ENCODE measurements at places on chromosomes 13 and 19. TPM values are rescaled to one million over a fixed set of nuclear protein-coding genes. Genes with fewer than 3 reads are reported as not detected.

Gene CYP2F1
- total RNA-seq: not detected

Gene SMAD9
- total RNA-seq: 30.5 TPM

Gene TNFSF9
- total RNA-seq: 0.62 TPM

Gene SIGLECL1
- not detected for total RNA-seq

Gene INSR
- 62.6 TPM for total RNA-seq

Gene SYT3
- total RNA-seq: not detected

Gene ZNF578
- 4.9 TPM for total RNA-seq

Gene SIGLEC14
- 4.1 TPM for total RNA-seq

Gene KLF12
- total RNA-seq: 22.4 TPM

Gene CDX2
- not detected for total RNA-seq

Gene FFAR2
- total RNA-seq: 4.5 TPM

Gene LRP3
- total RNA-seq: 21.7 TPM

Gene PEAK3
- 0.71 TPM for total RNA-seq

Gene IL12RB1
- 2.1 TPM for total RNA-seq

Gene RASIP1
- total RNA-seq: 28.0 TPM

Gene ZNF417
- 24.8 TPM for total RNA-seq

Gene NDUFA7
- 24.7 TPM for total RNA-seq

Gene ELANE
- 2.1 TPM for total RNA-seq

Gene ZNF729
- total RNA-seq: not detected

DNA sequence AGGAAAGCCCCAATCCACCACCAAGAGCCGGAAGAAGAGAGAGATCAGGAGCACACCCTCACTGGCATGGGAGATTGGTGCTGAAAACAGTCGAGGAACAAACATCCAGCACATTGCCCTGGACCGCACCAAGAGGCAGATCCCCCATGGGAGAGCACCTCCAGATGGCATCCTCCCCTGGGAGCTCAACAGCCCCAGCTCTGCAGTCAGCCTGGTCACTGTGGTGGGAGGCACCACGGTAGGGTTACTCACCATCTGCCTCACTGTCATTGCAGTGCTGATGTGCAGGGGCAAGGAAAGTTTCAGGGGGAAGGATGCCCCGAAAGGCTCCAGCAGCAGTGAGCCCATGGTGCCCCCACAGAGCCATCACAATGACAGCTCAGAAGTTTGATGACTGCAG, 110.2 kb downstream of the STOML3 start:
- DNase-seq: no peak

DNA sequence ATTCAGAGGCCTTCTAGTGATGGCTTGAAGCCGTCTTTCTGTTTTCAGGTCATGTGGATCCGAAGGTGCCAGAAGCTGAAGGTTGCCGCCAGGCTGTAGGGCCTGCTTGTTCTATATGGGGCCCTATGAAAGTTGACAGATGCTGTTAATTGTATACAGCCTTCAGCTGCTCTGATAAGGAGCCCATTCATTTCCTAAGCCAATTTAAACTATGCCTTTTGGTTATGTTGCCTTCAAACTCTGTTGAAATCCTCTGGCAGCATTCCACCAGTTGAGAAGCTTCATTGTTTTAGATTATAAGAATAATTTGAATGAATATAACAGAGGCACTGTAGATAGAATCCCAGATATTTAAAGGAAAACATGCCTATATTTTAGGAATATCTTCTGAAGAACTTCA, 34.4 kb downstream of the RAP2A start:
- DNase-seq: no peak

- DNase-seq: no peak
Measured at GRCh38 chr19:43332058-43332922, 21.2 kb upstream of the CD177 start.

DNA sequence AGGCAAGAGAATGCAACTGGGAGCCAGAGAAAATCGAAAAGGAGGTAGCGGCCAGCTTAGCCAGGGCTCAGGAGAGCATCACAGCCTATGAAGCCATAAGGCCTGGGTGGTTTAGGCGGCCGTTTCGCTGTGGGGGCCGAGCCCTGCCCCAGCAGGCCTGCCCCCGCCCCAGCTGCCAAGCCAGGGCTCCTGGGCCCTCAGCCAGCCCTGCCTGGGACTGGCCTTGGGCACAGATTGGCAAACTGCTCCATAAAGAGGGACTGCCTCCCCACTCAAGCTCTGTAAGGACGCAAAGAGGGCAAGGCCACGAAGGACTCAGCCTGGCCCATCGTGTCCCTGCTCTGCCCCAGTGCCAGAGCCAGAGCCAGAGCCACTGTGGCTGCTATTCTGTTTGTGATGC, 10.2 kb downstream of the ZNF653 start:
- DNase-seq: no peak

DNA sequence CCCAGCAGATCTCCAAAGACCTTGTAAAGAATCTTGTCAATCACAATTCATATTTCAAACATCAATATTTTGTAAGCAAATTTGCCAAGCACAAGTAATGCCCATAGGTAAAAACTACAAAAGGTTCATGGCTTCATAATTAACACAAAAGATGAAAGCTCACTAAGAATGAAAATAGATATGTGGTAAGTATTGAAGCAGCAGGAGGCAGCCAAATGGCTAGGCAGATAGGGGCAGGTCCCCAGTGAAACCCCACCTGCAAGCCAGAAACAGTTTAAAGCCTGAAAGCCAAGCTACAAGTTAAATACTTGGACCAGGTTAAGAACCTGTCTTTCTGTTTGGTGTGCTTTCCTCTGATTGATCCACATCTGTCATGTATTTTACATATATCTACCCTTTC, 942.6 kb upstream of the SPRY2 start:
- no peak for DNase-seq

GRCh38 chr13:47484548-47484947, 516.5 kb downstream of the SUCLA2 start:
- no peak for DNase-seq

DNA sequence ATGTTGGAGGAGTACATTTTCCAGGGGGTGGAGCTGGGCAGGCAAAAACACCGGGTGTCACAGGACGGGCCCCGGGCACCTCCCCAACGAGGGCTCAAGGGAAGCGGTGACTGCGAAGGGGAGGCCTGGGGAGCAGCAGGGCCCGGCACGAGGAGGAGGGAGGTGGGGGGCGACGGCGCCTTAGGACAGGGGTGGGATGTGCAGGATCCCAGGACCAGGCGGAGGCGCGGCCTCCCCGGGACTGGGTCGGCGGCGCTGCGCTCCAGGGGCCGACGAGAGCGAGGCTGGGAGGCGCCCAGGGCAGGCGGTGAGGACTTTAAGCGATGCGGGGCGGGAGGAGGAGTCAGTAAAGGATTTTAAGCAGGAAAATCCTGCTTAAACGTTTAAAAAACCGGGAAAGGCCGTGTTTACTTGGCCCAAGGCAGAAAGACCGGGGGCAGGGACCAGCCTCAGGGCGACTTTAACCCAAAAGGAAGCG, 427 bp downstream of the ZNF160 start:
- no peak for DNase-seq

- peak; percentile 66 for DNase-seq
Measured at GRCh38 chr19:30649934-30650614, 277.9 kb downstream of the ZNF536 start.

GRCh38 chr13:98997738-98998641, 20.1 kb upstream of the DOCK9 start:
- DNase-seq: no peak

DNA sequence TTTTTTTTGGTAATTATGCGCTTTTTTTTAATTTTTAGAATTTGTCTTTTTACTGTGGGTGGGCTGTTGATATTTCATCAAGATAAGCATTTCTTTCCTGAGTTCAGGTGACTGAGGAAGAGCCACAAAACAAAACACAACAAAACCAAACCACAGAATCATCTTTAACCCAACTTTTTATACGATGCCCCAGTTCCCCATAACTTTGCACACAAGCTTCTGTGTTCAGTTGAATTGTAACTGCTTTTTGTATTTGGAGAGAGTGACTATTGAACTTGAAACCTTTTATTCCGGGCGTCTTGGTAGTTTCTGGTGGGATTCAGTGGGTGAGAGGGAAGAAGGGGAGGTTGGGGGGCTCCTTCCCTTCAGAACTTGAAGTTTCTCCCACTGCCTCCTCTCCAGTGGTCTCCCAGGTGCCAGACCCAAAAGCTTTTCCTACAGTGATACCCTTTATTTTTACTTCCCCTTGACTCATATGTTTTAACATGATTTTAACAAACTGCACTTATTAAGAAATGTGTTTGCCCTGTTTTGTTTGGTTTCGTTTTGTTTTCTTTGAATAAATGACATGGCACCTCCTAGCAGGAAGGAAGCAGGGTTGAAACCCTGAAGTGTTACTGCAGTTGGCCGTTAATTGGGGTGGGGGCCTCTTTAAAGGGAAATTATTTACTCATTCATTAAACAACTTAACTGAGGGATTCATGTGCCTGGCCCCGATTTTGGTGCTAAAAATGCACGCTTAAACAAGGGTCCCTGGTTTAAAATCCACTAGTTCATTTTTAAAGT, 2.7 kb upstream of the CCDC97 start:
- DNase-seq: no peak

DNA sequence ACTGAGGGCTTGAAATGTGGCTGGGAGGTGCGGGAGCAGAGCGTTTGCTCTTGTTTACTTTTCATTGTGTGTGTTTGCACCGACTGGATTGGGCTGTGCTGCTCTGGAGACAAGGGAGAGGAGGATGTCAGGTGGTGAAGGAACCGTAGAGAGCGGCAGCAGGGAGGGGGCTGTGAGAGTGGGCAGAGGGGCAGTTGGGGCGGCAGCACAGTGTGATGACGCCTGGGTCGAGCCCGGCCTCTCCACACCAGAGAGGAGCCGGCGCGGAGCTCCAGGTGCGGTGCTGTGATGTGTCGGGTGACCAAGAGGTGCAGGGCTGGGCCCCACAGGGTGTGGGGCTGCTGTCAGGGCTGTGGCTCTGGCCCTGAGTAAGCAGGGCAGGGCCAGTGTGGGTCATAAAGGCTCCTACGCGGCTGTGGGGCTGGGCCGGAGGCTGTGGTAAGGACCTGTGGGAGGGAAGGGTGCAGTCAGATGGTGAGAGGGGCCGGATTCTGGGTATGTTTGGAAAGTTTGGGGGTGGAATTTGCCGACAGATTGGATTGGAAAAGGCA, 10.5 kb downstream of the NAXD start:
- DNase-seq: no peak

- DNase-seq: no peak
Measured at GRCh38 chr13:26262156-26262555, 8.2 kb downstream of the CDK8 start.

DNA sequence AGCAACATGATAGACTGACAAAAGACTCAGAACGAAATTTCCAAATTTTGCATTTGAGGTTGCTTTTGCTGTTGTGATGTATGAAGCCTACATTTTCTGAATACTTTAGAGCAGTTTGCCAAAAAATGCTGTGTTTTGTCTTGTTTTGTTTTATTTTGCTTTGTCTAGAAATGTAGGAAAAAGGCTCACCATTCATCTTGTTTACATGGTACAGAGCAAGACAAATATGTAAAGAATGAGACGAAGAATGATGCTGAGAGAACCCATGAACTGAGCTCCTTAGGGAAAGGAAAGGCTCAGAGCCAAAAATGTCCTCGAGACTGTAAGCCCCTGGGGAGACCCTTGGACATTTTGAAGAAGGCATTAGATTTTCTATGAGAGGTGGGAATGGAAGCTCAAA, 6.8 kb upstream of the SPART start:
- no peak for DNase-seq

- no peak for DNase-seq
Measured at GRCh38 chr19:14471436-14472187, 3.5 kb downstream of the PTGER1 start.

DNA sequence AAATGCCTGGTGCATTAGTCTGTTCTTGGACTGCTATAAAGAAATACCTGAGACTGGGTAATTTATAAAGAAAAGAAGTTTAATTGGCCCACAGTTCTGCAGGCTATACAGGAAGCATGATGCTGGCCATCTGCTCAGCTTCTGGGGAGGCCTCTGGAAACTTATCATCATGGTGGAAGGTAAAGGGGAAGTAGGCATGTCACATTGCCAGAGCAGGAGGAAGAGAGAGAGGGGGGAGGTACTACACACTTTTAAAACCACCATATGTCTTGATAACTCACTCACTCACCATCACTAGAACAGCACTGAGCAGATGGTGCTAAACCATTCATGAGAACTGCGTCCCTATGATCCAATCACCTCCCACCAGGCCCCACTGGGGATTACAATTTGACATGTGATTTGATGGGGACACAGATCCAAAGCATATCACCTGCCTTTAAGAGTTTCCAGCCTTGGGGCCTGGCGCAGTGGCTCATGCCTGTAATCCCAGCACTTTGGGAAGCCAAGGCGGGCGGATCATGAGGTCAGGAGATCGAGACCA, 219.0 kb downstream of the KATNAL1 start:
- DNase-seq: no peak

GRCh38 chr19:33705860-33706259, 84.1 kb downstream of the CHST8 start:
- no peak for DNase-seq

- DNase-seq: peak; percentile 81
Measured at GRCh38 chr19:49546825-49547565, 19.2 kb downstream of the RCN3 start.

GRCh38 chr13:91714855-91715254, 316.4 kb downstream of the GPC5 start:
- DNase-seq: no peak

- DNase-seq: no peak
Measured at GRCh38 chr13:79874396-79875360, 393.7 kb downstream of the NDFIP2 start.

- no peak for DNase-seq
Measured at GRCh38 chr13:50071379-50071778, 56.1 kb downstream of the KCNRG start.

DNA sequence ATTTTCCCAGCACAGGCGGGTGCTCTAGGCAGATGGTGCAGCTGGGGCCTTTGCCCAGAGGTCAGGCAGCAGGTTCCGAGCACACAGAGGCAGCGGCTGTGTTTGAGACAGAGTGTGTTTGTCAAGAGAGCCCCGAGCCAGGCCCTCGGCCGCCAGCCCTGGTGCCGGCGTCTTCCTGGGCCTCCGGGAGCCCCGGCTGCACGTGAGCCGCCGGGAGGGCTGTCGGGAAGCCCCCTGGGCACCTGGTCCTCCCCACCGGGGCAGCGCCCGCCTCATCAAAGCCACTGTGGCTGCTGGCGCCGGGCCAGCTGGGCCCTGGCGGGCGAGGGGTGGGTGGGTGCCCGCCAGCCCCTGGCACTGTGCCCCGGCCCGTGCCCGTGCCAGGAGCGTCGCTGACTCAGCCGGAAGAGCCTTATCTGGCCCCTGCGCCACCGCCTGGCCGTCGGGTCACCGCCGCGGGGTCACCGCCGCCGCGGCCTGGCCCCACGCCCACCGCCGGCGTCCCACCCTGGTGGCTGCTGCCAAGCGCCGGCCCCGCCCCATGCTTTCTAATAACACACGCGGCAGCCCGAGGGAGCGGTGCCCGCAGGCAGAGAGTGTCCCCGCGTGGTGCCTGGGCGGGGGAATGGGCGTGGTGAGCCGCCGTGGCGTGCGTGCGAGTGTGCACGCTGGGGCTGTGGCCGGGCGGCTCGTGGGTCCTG, 14.9 kb downstream of the ARID3A start:
- peak; percentile 80 for DNase-seq

DNA sequence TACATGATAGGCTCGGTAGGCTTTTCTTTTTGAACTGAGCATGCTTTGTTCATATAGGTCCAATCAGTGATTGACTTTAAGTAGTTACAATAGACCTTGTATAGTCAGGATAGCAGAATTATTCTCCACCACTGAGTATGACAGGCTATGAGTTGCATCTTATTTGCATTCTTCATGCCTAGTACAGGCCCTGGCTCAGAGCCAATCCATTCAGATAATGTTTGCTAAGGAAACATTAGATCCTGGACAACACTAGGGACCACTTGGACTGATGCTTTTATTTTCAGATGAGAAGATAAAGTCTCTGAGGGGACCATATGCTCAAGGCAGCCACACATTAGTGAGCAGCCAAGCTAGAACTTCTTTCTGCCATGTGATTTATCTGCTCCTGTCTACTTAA, 133.9 kb downstream of the KL start:
- no peak for DNase-seq

- DNase-seq: no peak
Measured at GRCh38 chr19:11639245-11639601, 41.9 kb downstream of the ZNF627 start.
